Activated CD4-positive, alpha-beta memory T cell treated with anti-CD3 and anti-CD28 coated beads, Interleukin-2, amount 10 ng/mL, durations not matched to agents 7 days and 5 days (primary cell): ENCODE measurements at places on chromosomes 2 and 18.

DNA sequence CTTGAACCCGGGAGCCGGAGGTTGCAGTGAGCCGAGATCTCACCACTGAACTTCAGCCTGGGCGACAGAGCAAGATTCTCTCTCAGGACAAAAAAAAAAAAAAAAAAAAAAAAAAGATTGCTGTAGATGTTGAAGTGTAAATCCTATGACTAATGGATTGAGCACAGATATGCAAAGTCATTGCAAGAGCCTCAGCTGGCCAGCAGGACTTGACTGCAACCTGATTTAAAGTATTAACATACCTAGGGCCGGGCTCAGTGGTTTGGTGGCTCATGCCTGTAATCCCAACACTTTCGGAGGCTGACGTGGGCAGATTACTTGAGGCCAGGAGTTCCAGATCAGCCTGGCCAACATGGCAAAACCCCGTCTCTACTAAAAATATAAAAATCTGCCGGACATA is 103.4 kb upstream of the MSH2 start:
- no peak for DNase-seq

- no peak for DNase-seq
Observed at GRCh38 chr2:121478996-121479745, 51.5 kb upstream of the RNU4ATAC start.

- no peak for DNase-seq
Observed at GRCh38 chr2:7225848-7226247, 308.6 kb downstream of the RNF144A start.

GRCh38 chr2:97663962-97664635 is at the start of gene ACTR1B:
ACTR1B (minus strand) TSS chr2:97664044; CDS start chr2:97663890, 154 bp downstream.
- DNase-seq, result peak; percentile 98

DNA sequence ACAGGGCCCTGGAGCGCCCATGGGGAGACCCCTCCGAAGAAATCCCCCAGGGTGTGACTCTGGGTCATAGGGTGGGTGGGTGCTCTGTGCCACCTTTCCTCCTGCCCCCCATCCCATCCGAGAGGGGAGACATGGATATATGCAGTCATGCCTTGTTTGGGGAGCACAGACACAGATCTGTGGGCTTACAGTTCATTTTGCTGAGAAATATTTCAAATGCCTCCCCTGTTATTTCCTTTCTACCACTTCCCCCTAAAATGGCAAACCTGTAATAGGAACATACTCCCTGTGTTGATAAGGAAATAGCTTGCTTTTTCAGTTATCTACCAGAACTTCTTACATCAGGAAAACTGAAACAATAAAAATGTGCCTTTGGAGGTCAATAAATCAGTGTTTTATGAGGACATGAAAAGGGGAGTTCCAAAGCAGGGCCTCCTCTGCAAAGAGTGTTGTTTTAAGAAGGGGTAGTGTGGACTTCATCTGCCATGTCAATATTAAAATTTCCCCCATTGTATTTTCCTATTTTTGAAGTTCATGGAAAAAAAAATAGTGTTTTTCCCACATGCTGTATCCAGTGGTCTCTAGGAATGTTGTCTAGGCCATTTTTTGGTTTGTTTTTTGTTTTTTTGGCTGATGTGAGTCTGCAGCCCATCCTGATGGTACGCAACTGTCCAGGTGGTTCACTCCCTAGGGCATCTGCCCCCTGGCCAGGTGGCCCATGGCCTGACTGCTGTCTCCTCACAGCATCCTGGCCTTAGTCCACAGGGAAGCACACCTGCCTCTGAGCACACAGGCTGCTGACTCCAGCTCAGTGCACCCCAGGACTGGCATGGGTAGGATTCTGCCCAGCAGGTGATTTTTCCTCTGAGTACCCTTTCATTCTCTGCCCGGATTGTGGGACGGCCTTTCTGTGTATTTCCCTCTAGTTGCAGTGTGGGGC is 3.7 kb downstream of the TNFRSF11A start:
- no peak for DNase-seq

DNA sequence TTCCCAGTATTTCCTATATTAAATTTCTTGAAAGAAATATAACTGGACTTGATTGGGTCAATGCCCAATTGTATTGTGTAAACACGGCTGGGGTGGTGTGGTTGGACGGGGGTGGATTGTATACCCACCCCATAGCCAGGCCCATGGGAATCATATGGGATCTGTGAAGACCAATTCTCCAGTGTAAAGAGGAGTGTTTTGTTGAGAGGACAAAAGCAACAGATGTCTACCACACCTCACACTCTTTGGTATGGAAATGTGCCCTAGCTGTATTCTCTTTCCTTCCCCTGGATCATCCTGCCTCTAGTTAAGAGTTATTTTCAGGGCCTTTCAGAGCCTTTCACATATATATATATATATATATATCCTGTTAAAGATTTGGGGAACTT is 57.5 kb upstream of the TGIF1 start:
- no peak for DNase-seq

GRCh38 chr2:149885468-149885867 is 297.9 kb upstream of the MMADHC start:
- DNase-seq, result no peak

DNA sequence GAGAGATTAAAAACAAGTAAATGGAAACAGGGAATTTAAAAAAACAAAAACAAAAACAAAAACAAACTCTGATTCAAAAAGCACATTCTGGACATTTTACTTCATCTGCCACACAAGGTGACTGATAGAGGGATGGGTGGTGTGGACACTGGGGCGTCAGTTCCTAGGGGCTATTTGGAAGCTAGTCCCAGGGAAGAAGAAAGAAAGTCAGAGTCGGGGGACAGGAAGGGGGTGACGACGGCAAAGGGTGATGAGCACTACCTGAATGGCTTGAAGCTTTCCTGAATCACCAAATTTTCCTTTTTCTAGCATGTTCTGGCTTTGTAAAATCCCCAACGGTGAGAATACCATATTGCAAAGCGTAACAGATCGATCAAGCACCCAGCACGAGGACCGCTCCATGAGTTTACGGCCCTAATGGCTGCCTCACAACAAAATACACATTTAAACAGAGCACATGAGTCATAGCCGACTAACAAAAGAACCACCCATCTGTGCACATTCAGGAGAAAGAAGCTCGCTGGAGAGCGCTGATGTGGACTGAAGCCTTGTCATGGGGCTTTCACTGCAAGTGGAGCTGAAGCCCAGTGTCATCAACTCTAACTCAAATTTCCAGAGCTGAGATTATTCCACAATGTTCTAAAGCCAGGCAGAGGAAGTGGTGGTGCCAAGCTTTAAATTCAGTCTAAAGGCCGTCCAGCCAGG is 178.9 kb downstream of the LNPK start:
- no peak for DNase-seq

DNA sequence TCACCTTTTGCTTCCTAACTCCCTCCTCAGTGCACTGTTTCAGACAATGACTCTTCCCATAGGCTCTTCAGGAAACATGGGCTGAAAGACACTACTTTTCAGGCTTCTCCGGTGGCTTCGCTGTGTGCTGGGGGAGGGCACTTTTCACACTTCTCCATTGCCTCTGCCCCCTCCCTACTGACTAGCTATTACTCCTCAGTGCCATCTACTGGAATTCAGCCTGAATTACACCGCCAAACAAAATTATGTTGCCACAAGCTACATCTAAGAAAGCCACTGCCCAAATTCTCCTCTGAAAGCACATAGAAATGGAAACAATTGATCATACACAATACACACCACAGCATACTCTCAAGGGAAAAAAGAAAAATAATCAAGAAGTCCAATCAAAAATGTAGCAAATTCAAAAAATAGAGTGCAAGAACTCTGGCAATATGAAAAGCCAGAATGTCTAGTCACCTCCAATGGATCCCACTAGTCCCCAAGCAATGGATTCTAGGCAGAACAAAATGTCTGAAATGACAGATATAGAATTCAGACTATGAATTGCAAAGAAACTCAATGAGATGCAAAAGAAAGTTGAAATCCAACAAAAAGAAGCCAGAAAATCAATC is 1139.4 kb upstream of the GYPC start:
- DNase-seq, result no peak

- DNase-seq, result no peak
Observed at GRCh38 chr2:106983305-106983704, 97.3 kb upstream of the ST6GAL2 start.

DNA sequence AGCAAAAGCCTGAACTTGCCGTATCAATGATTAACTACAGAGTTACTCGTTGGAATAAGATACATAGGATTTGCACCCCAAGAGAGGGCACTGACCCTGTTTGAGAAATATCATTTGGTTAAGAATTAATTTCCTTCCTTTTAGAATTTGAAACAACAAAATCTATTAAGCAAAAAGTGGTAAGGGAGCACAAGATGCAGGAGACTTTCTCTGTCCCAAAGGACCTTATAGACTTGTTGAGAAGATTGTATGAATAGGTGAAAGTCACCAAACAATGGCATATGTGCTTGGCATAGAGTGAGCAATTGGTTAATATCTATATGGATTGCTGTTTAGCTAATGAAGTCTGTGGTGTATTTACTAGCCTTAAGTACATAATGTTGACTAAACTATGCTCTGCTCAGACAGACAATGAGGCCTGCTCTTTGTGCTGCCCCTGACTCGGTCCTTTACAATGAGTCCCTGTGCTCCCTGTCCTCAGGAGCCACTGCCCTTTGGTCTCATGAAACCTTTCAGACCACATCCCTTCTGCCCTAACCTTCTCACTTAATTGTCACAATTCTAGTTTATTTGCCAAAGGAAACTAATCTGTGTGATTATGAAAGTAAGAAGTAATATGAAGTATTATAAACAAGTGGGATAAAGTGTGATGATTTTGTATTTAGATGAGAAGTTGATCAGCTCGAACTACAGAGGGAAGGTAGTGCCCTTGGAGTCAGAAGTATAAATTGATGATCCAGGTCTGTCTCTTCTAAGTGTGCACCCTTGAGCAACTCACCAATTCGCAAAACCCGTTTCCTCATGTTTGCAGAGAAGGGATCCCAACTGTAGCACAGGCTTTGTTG is 21.2 kb upstream of the HNMT start:
- DNase-seq, result no peak

DNA sequence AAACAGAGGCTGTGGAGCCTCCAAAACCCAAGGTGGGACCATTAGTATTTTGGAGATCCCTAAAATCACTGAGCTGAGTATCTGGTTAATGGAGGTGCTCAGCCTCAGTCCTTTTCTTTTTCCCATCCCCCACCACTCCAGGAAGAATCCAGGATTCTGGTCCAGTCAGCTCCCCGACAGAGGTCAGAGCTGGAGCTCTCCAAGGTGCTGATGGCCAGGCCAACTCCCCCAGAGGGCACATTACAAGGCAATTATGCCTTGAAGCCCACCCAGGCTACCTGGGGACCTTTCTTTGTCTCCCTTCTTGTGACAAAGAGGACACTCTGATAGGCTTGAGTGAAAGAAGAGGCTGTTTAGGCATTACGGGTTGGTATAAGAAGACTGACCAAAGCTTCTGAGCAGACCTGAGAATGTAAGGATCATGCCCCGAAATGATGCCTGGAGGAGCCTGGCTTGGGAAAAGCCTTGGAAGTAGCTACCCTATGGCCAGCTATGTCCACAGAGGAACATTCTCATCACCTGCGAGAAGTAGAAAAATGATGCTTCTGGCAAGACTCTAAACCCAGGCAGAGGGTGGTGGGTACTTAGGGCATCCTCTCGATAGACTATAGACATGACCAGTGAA is 102.5 kb upstream of the LDAH start:
- no peak for DNase-seq
